Upper lobe of left lung (tissue), 6 donors: ENCODE measurements at places on chromosomes 4 and X.

GRCh38 chr4:124090021-124090420 is 622.5 kb downstream of the ANKRD50 start:
- no peak for DNase-seq

DNA sequence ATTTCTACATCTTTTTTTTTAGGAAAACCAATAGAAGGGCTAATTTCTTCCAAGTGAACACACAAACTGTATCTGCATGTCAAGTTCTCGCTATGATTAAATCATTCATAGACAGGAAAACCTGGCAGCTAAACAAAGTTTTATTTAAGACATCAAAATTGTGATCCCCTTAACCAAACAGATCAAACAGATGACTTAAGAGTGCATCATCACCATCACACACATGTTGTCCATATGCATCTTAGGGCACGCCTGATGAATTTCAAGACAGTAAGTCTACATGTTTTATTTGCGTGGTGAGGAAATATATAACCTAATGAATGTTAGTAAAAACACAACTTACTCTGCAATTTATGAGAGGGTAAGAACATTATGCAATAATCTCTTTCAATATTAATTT is 317.0 kb upstream of the ANXA10 start:
- DNase-seq, result no peak

- DNase-seq, result no peak
Observed at GRCh38 chrX:47859686-47860085, 23.0 kb downstream of the ZNF81 start.

DNA sequence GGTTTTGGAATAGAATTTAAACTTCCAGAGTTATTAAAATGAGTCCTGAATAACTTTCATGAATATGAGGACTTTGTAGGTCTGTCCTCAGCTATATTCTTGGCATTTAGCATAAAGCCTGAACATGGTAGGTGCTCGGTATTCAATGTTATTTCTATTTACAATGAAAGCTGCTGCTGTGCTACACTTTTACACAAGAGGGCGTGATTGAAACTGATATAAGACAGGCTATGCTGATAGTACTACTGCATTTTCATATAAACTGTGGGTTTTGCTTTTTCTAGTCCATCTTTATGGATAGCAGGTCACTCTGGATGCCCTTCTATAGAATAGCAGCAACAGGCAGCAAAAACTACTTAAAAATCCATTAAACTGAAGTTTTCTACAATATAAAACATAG is 12.3 kb upstream of the GNPDA2 start:
- DNase-seq, result no peak

- DNase-seq, result no peak
Observed at GRCh38 chr4:175273995-175274753, 356.0 kb downstream of the ADAM29 start.

DNA sequence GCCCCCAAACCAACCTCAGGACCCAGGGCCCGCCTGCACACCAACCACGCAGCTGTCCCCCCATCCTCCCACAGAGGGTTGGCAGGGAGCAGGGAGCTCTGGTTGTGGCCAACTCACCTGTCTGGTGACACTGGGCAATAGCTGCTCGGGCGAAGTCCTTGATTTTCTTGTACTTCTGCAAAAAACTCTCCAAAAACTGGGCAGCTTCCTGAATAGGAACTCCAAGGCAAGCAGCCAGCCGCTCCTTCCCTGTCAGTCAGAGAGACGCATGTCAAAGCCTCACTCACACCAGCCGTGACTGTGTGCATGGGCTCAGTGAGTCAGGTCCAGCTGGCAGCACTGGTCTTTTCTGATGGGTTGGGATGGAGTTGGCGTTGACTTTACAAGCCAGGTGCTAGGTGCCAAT is 26.4 kb downstream of the NAT8L start:
- no peak for DNase-seq

DNA sequence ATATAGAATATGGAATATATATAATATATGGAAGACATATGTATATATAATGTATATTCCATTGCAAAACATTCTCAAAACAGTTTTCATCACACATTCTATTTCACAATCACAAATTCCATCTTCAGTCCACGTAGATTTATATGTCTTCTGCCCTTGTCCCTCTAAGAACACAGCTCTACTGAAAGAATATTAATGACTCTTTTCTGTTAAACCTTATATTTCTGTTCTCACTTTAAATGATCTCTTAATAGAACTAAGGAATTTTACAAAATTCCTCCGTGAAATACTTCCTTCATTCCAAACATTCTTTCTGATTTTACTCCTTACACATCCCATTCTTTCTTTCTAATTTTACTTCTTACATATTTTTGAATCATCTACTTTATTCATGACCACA is 1043.1 kb upstream of the PABPC4L start:
- DNase-seq, result no peak

- DNase-seq, result peak; percentile 59
Observed at GRCh38 chr4:3412257-3413020, 29.3 kb upstream of the HGFAC start.

DNA sequence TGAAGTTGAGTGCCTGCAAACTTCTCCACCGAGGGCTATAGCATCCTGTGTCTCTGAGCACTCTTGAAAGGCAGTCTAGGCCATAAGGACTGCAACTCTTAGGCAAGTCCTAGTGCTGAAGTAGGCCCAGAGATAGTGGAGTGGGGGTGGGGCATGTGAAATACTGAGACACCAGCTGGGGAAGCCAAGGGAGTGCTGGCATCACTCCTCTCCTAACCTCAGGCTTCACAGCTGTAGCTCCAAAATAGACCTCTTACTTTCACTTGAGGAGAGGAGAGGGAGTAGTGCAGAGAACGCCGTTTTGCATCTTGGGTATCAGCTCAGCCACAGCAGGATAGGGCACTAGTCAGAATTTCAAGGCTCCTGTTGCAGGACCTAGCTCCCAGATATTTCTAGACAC is 56.2 kb upstream of the CYSLTR1 start:
- no peak for DNase-seq

DNA sequence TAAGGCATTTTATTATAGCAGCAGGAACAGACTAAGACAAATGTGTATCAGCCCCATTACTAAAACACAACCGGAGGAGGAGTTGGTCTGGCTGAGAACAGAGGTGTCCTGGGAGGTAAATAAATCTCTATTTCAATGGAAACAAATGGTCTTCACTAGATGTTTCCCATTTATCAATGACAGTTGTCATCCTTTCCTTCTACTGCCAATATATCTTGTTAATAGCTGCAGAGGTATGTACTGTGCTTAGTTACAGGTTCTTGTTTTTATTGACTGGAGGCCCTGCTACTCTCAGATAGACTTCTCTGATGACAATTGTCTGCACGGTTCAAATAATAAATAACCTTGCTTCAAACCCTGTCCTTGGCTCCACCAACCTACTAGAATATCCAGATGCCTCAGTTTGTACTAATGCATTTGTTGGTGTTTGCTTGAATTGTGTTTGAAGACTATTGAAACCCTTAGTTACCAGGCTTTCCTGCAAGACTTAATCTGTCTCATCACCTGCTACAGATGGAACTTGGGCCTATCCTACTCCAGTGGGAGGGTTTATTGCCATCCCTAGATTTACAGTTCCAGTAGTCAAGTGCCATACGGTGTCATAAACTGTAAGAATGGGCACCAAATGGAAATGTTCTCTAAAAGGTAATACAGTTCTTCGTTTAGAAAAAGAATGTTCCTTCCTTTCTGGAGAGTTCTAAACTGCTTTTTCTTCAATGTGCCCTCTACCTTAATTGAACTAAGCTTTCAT is 29.8 kb upstream of the HPGDS start:
- DNase-seq, result no peak

DNA sequence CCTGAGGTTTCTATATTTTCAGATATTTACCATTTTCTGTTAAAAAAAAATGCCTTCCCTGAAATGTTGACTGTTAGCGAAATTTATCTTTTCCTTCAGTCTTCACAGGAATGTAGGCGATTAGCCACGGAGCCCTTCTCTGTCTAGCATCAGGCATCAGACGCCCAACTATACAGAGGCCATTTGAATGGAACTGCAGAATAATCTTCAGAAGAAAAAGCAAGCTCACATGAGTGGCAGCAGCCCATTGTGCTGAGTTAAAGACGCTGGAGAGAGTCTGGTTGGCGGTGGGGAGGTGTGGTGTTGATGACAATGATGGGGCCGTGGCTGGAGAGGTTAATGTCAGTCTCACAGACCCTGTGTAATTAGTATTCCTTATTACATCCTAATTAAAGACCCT is 196.8 kb upstream of the LEF1 start:
- DNase-seq, result no peak

- no peak for DNase-seq
Observed at GRCh38 chr4:45939056-45939455, 184.8 kb downstream of the GABRG1 start.

DNA sequence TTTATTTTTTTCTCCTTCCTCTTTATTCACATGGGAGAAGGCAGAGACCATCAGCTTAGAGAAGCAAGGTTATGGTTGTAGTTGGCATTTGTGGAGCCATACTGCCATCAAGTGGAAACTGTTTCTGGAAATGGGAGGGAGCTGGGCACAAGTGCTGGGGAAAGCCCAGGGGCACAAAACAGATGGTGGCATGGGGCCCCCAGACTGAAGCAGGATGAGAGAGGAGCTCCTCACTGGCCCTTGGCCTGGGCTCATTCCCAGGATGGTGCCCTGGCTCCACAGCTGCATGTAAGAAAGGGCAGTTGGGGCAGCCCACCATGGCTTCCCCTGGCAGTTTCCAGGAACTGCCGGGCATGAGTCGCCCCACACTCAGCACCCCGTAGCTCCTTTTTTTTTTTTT is 59.2 kb downstream of the NBDY start:
- DNase-seq, result no peak

- DNase-seq, result no peak
Observed at GRCh38 chr4:76977736-76978350, 28.3 kb downstream of the SEPTIN11 start.

- no peak for DNase-seq
Observed at GRCh38 chr4:139816856-139817255, 151.2 kb downstream of the MGST2 start.

- DNase-seq, result no peak
Observed at GRCh38 chr4:42710329-42710728, 53.4 kb upstream of the ATP8A1 start.

- peak; percentile 33 for DNase-seq
Observed at GRCh38 chrX:42755815-42756214, 22.1 kb downstream of the PPP1R2C start.

DNA sequence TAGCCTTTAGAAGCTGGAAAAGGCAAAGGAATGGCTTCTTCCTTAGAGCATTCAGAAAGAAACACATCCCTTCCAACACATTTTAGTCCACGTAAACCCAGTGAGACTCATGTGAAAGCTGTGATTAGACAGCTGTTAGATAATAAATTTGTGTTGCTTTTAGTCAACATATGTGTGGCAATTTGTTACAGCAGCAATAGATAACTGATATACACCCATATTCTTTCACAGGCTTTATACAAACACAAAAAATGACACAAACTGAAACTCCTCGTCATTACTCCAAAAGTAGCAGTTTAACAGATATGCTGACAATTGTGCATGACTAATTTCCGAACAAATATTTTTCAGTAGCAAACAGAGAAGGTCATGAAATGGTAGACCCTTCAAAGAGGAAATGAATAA is 65.3 kb downstream of the ANTXR2 start:
- DNase-seq, result no peak

DNA sequence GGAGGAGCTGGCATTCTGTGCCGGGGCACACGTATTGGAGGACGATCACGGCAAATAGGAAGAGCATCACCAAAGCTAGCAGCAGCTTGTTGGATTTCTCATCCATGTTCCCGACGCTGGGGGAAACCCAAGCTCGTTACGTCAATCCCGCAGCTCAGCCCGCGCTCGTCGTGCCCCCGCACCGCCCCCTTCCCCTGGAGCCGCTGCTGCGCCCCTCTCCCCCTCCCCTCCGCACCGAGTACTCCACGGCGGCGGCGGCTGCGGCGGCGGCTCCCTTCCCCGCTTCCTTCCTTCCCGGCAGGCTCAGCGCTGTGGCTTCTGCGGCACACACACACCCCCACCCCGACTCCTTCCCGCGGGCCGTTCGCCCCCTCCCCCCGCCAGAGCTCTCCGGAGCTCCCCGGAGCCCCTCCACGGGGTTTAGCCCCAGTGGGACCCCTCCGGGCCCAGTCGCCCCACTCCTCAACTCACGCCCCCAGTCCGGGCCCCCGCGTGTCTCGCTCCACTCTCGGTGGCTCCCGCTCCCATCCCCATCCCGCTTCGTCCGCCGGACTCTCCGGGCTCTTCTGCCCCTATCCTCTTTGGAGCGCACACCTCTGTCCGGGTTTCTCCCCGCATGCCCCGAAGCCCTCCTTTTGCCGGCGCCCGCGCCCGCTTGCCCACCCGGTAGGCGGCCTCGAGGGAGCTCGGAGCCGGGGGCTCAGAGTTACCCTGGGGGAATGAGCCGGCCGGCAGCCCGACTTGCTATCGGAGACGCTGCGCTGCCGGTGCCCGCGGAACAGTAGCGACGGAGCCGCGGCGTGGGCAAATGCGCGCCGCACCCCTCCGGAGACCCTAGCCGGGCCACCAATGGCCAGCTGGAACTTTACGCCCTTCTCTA is 978 bp downstream of the HS6ST2 start:
- peak; percentile 75 for DNase-seq

GRCh38 chr4:70958681-70959080 is 34.8 kb upstream of the DCK start:
- no peak for DNase-seq

GRCh38 chr4:6540879-6541278 is 34.1 kb upstream of the MAN2B2 start:
- no peak for DNase-seq

GRCh38 chrX:130110379-130111219 is at the start of gene ELF4:
ELF4 (minus strand) TSS chrX:130110497; CDS start chrX:130081330, 29,167 bp downstream.
- peak; percentile 90 for DNase-seq

GRCh38 chr4:1309261-1310010 is 19.7 kb downstream of the MAEA start:
- DNase-seq, result peak; percentile 94

DNA sequence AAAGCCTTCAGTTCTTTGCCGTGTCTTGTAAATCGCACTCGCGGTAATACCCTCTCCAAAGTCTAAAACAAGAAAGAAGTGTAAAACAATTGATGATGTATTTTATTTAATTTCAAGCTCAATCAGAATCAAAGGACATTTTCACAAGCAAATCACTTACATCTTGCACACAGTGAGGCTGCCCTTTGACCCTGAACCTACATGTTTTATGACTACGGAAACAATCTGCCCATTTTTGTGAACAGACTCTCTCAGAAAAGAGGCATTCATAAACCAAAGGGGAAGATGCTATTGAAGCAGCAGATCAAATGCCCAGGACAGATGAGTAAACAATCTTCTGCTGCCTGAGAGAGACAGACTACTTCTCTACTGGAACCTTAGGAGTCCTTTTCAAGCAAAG is 76.0 kb upstream of the DDX60 start:
- no peak for DNase-seq

DNA sequence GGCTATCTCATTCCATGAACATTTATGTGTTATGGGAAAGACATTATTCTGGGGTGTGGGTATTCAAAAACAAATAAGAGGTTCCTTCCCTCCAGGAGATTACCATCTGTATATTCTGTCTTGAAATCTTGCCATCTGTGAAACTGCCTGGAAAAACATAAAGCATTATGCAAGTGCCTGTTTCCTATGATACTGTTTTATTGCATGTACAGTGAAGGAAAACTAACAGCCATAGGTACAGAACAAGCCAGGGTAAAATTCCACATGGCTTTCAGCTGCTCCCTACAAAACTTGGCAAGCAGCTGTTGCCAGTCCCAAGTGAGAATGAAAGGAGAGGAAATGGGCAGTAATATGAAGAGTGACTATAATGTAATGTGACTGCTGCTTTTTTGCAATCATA is 136.0 kb downstream of the GUCY2F start:
- DNase-seq, result no peak
